Activated naive CD4-positive, alpha-beta T cell (primary cell): ENCODE measurements at places on chromosomes 5 and 9.

GRCh38 chr9:4507306-4508130 lies 17.2 kb downstream of the SLC1A1 start:
- DNase-seq = no peak

GRCh38 chr9:107710953-107711352 lies 221.4 kb upstream of the KLF4 start:
- DNase-seq = no peak

DNA sequence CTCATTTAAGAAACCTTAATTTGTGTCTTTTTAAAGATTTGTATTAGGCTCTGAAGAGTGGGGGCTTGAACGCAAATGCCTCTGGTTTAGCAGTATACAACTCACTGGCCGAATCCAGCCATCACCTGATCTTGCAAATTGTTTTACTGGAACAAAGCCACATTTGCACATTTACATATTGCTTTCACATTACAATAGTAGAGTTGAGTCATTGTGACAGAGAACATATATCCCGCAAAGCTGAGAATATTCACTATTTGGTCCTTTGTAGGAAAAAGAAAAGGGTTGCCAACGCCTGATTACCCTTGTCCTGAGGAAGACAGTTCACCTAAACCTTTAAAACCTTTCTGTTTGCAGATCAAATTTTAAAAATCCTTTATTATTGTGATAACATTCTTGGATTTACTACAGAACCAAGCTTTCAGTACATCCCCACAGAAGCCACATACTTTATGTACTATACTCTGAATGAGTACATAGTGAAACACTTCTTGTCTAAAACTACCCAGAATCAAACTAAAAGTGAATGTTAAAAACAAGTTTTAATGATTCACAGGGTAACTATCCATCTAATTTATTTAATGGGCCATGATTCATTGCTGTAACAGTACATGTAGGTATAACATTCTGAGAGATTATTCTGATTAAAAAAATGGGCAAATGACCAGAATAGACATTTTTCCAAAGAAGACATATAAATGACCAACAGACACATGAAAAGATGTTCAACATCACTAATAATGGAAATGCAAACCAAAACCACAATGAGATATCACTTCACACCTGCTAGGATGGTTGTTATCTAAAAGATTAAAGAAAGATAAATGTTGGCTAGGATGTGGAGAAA lies 161.0 kb downstream of the SLC25A46 start:
- DNase-seq = no peak

DNA sequence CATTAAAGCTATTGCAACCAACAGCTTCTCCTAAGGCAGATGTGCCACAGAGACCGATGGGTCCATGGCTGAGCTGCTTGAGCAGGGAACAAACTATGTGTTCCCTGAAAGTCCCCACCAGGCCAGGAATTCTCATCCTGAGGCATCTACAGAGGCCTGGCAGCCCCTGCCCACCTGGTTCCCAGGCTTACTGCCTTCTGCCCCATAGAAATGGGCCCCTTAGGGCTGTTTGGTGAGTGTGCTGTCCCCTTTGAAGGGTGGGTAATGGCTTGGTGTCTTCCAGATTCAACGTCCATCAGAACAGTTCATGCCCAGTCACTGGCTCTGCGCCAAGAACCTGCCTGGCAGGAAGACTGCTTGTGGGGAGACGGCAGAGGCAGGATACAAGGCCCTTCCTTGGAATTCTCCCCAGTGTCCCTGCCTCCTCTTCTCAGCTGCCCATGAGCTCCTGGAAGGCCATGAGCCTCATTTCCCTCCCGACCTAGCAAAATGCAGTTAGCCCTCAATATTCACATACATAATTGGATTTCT lies 3.8 kb upstream of the COL27A1 start:
- no peak for DNase-seq

- no peak for DNase-seq
Observed at GRCh38 chr5:57174128-57174889, 450 bp downstream of the GPBP1 start.

DNA sequence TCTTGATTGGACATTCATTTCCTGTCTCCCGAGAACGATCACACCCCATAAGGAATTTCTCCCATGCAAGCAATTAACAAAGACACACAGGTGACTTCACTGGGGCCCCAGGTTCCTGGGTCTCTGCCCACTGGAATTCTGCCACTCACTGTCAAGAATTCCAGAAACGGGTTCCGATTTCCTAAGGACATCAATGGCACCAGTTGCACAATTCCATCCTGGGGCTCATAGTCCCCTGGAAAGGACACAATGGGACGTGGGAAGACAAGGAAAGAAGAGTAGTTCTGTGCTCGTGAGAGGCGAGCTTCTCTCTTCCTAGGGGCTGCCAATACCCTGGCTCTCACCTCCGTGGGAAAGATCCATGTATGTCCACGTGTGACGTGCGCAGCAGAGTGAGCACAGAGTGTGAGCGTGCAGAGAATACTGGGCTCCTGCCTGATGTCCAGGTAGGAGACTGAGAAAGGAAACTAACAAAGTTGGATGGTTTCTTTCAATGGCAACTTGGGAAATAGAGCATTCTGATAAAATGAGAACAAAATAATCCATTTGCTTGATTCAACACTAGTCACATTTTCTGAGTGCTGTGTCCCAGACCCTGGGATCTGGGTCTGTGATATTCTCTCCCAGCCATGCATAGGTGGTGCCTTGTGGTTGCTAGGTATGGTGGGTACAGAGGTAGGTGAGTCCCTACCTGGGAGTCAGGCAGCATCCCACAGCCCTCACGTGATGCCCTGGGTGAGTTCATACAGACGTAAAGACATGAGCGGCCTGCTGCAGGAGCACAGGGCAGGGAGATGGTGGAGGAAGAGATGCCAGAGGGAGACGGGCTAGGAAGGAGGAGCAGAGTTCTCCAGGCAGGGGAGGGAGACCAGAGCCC lies 159.8 kb downstream of the COL23A1 start:
- DNase-seq = no peak

- no peak for DNase-seq
Observed at GRCh38 chr5:56685503-56686217, 129.7 kb upstream of the MAP3K1 start.

DNA sequence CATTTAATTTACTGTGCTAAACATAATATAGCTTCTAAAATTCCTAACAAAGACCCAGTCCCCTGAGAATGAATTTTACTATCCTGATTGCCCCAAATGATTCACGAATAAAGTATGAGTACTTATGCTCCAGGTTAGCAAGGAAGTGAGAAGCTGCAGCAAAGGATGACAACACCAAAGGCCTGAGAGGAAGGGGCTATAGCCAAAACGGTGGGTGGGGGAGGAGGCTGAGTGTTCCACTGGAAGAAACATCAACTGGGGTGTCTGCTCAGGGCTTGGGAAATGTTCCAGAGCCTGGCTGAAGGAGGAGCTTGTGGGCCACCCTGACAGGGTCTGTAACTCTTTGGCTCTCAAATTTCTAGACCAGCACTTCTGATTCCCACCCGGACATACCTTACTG lies 157.3 kb downstream of the ADAMTS12 start:
- no peak for DNase-seq

- DNase-seq = no peak
Observed at GRCh38 chr5:63211448-63212132, 633.0 kb downstream of the LRRC70 start.

DNA sequence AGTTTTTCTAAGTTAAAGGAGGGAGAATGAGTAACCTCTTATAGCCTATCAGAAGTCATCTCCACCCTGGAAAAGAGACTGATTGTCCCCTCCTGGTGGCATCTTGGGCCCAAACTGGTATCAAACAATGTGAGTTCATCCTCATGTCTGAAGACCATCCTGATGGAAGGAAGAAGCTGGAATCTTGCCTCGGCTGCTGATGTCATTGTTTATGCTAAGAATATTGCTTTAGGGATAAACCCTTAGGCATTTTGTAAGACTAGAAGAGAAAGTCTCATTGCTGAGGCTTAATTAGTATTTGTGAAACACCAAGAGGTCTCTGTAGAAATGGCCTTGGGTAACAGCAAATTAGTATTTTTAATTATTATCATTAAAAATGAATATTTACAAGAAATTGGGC lies 65.7 kb upstream of the KCNN2 start:
- DNase-seq = no peak

DNA sequence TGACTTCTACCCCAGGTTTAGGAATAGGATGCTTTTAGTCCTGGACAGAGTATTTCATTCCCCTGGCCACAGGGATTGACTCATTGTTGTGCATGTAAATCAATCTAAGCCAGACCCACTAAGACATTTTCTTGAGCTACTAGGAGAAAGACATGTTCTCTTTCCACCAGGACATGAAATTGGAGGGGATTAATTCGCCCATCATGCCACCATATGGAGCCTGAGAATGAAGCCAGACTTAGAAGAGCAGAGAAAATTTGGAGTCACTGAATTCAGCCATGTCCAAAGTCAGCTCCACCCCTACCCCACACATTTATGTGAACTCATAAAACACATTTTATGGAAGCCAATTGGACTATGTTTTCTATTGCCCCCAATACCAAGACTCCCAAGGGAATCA lies 322.5 kb downstream of the NFIB start:
- DNase-seq = no peak

- DNase-seq = no peak
Observed at GRCh38 chr5:16179511-16179935, at the start of gene MARCHF11. Gene MARCHF11 (minus strand): TSS chr5:16179791. CDS start chr5:16179575, 216 bp downstream.

DNA sequence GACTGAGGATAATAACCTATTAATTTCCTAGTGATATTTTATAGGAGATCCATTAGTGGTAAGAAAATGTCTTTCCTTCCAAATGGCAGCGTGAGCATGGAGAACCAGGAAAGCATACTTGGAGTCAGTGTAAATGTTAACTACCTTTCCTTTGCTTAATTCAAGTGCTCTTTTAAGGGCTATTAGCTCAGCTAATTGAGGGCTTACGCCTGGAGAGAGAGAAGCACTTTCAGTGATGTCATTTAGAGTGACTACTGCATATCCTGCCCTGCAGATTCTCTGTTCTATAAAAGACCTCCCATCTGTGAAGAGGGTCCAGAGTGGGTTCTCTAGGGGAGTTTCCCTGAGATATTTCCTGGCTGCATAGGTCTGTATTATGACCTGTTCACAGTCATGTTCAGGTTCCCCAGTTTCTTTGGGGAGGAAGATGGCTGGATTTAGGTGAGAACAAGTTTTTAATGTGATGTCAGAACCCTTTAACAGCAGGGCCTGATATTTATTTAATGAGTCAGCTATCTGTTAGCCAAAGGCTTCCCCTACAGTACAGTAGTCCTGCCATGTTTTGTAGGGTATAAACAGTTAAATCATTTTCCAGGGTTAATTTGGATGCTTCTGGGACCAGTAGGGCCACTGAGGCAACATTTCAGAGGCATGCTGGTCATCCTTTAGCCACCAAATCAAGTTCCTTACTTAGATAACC lies 89.6 kb downstream of the TRIM36 start:
- DNase-seq = no peak

DNA sequence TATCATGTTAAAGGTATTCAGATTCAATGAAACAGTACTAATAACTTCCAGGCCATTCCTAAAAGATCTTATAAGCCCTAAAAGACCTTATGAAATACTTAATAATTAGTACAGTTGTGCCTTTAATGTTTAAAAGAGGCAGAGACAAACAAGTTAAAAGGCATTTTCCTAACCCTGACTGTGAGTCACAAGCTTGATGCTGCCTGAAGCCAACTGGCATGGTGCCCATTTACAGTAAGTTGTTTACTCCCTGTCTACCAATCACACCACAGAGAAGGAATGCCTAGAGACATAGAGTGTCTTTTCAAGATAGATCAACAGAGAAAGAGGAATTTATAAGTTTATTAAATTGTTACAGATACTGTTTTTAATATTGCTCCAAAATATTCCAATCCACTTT lies 47.8 kb downstream of the NR3C1 start:
- no peak for DNase-seq

DNA sequence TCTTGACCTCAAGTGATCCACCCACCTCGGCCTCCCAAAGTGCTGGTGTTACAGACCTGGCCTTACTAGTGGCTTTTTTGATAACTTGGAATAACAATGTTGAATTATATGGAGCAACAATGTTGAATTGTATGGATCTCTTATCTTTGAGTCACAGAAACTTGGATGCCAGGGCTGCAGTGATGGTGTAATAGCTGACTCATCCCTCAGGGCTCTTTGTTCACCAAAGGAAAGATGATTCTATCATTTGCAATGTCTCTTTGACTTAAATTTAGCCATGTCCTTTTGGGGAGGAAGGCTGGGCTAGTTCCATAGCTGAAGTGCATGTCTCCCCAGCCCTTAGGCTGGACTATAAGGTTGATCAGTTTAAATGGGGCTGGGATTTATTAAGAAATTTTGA lies 172.3 kb downstream of the PDZD2 start:
- DNase-seq = no peak

- DNase-seq = no peak
Observed at GRCh38 chr9:108473209-108474112, 382.3 kb downstream of the ACTL7B start.

- no peak for DNase-seq
Observed at GRCh38 chr9:82466616-82467260, 478.2 kb downstream of the SPATA31D1 start.

GRCh38 chr9:112006361-112007020 lies 109.9 kb downstream of the UGCG start:
- DNase-seq = no peak

DNA sequence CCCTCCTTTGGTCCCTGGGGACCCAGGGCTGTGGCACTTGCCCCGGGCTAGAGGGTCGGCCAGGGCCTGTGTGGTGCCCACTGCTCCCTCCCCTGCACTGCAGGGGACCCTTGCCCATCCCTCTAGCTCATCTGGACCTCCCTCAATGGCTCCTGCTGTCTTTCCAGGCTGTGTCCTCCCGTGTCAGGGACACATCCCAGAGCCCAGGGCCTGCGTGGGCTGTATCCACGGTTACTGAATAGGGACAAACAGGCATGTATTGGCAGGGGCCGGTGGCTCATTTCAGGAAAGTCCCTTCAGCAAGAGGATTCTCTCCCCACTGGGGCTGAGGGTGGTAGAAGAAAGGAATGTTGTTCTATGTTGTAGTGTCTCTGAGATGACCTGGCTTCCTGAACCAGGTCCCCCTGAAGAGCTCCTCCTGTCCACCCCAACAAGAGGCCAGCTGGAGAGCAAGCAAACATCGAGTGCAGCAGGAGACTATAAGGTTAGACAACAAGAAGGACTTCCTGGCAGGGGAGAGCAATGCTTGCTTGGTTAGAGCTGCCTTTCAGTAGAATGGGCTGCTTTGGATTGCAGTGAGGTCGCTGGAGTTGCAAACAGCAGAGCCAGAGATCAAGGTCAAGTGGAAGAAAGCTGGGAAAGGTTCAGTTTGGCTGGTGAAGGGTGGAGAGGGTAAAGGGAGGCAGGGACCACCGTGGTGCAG lies 1.0 kb upstream of the CRB2 start:
- DNase-seq = no peak

GRCh38 chr5:134003817-134004625 lies 754 bp downstream of the VDAC1 start:
- peak; percentile 52 for DNase-seq

DNA sequence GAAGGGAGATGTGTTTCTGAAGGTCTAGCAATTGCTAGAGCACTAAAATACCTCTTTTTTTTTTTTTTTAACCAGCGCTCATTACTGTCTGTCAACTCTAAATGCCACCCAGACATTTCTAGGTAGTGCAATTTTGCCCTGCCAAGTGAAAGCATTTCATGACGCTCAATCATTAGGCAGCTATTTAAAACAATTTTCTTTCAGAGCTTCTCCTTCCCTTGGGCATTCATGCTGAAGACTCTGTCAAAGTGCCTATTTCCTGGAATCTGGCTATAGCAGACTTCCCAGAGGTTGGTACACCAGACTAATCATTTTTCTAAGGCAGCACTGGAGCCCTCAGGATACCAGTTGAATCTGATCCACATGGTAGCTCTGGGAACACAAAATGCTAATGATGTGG lies 97.0 kb upstream of the ANKRD55 start:
- no peak for DNase-seq

GRCh38 chr9:130446101-130446861 lies 1.5 kb downstream of the ASS1 start:
- no peak for DNase-seq

- DNase-seq = no peak
Observed at GRCh38 chr5:153043886-153044285, 446.6 kb upstream of the GRIA1 start.
